ENCODE measurements at places on chromosomes 11 and 22. TPM values are rescaled to one million over a fixed set of nuclear protein-coding genes. Genes with fewer than 3 reads are reported as not detected.

Gene POTEH
- not detected for total RNA-seq

DNA sequence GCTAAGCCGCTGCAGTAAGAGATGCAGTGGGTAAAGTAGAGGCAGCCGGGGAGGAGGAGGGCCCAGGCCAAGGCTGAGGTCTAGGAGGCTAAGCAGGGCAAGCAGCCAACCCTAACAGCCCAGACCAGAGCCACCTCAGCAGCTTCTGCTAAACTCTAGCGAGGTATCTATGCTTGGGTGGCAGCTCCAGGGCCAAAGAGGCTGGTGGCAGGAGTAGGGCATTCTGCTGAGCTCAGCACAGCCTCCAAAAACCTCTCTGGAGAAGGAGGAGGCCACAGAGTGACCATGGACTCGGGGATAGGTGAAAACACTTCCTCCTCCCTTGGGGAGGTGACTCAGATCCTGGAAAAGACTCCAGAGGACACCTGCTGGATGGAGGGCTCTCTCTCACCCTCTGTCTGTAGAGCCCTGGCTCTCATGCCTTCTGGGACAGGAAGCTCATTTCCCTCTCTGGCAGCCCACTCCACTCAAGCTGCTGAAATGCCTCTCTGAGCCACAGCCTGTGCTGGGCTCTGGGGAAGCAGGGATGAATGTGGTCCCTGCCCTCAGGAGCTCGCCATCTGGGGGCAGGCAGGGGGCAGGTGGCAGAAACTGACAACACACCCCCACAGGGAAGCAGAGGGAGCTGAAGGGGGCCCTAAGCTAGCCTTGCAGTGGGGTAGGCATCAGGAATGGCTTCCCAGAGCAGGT, 16.5 kb upstream of the TPBGL start:
- DNase-seq, result no peak

- no peak for DNase-seq
These were observed 8.0 kb downstream of the CCND1 start for GRCh38 chr11:69648679-69649575.

GRCh38 chr22:49093192-49093880, 734.3 kb downstream of the BRD1 start:
- no peak for DNase-seq

DNA sequence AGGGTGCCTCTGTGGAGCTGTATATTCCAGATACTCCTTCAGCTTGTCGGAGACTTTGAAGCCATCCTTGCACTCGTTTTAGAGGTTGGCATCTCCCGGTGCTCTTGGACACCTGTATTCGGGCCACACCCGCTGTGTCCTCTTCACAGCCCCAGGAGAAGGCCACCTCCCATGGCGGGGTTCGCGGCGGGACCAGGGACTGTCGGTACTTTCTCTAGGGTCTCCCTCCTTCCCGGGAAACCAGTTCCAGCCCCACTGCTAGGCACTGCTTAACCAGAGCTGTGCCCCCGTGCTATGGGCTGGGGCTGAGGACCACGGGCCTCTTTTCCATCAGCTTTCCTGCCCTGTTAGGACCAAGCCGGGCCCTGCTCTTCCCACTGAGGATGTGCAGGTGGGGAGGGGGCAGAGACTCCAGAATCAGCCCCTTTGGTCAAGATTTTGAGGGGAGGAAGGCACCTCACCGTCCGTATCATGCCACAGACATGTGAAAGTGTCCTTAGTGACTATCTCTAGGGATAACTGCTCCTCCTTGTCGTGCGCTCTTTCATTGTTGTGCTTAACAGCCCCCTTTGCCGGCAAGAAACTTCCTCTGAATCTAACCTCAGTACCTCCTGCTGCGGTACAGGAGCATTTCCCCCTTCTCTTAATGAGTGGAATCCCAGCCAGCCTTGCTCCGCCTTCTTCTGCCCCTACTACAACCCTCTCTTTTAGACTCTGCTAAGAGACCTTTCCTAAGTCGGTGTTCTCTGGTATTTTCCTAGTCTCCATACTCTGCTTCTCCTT, 1.2 kb upstream of the B3GAT1 start:
- DNase-seq, result no peak

Gene HYLS1
- total RNA-seq, result 6.8 TPM

- DNase-seq, result no peak
These were observed 11.3 kb upstream of the AMPD3 start for GRCh38 chr11:10443721-10444235.

Gene CARD10
- total RNA-seq, result not detected

GRCh38 chr11:108221911-108222573, 396 bp downstream of the NPAT start:
- no peak for DNase-seq

DNA sequence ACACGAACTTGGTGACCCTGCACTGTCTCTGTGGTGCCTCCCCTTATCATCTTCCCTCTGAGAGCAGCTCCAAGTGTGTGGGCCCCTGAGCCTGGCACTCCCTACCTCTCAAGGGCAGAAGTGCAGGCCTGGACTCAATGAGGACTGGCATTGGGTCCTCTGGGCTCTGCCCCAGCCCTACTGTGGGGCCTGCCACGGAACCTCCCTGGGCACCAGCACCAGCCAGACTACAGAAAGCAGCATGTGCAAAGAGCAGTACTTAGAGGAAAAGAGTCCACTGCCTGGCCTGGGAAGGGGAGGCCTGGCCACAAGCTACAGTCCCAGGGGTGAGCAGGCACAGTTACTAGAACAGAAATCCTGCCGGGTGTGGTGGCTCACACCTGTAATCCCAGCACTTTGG, 222.5 kb downstream of the DSCAML1 start:
- DNase-seq, result no peak

DNA sequence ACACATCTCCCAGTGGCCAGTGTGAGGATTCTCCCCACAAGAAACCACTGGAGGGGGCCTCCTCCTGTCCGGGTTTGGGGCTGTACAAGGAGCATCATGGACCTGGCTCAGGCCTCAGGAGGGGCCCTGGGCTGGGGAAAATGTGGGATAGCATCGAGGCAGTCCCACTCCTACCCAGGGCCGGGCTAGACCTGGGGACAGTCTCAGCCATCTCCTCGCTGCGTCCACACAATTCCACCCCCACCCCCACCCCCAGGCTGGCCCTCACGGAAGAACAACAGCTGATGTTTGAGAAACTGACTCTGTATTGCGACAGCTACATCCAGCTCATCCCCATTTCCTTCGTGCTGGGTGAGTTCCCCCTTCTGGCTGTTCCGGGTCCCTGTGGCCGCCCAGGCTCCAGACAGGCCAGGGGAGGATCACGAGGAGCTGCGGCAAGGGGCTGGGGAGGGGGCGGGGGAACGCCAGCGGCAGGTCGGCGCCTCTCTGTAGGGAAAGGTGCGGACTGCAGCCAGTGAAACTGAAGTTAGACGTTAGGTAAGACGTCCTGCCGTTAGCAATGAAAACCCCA, 4.8 kb downstream of the BEST1 start:
- no peak for DNase-seq

- DNase-seq, result no peak
These were observed 155.7 kb downstream of the SNX19 start for GRCh38 chr11:130760515-130761125.

Gene GPR83
- total RNA-seq, result 0.15 TPM

GRCh38 chr11:110184456-110184855, 91.3 kb downstream of the ZC3H12C start:
- DNase-seq, result no peak

Gene USH1C
- not detected for total RNA-seq

Gene NTM
- total RNA-seq, result not detected

Gene DDX25
- total RNA-seq, result not detected

- no peak for DNase-seq
These were observed 96.3 kb upstream of the RAB1B start for GRCh38 chr11:66172146-66172545.

Gene RIMBP3B
- not detected for total RNA-seq

DNA sequence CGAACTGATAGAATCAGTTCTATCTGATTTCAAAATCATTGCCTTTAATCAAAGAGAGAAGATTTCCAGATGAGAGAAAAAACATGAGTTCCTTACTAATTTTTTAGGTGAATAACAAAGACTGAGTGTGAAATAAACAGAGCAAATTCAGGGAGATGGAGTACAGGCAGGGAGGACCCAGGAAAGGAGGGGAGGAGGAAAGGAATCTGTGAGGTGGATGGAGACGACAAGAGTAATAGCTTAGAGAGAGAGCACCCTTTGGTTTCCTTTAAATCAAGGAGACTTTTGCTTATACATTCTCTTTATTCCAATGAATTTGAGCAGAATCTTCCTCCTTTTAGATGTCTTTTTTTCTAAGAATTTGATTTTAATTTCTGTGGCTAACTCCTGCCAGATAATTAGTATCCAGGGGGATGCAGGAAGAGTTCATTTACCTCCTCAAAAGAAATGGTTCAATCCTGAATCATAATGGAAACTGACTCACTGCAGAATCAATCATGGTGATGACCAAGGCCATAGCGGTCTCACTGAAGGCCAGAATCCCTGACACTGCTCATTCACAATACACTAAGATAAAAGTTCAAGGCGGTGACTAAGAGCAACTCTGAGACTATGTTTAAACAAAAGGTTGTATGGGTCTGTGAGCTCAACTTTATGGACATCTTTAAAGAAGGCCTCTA, 234.0 kb upstream of the ZC3H12C start:
- DNase-seq, result no peak

GRCh38 chr11:3134651-3135480, 30.2 kb downstream of the OSBPL5 start:
- no peak for DNase-seq

- peak; percentile 59 for DNase-seq
These were observed 38.4 kb upstream of the EMID1 start for GRCh38 chr22:29167032-29167911.

Gene MB
- total RNA-seq, result 5.7 TPM

GRCh38 chr11:95444309-95445241, 213.6 kb upstream of the SESN3 start:
- DNase-seq, result no peak

DNA sequence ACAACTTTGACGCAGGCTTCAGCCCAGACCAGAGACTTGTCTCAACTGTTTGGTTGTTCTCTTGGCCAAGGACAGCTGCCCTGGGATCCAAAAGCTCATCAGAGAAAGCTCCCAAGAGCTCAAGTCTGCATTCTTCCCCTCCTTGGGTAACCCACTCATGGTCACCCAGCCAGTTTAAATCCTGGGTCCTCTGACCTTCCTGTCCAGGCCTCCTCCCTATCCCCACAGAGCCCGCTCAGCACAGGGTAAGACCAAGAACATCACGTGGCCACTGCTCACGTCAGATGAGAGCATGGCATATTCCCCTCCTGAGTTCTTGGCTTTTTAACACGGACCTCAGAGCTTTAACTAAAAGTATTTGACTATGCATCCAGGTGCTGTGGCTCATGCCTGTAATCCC, 25.8 kb downstream of the TSKU start:
- no peak for DNase-seq

- no peak for DNase-seq
These were observed 5.3 kb upstream of the TNKS1BP1 start for GRCh38 chr11:57330029-57330428.

GRCh38 chr11:82794490-82794889, 60.8 kb upstream of the FAM181B start:
- DNase-seq, result no peak

Gene C11orf91
- total RNA-seq, result not detected

DNA sequence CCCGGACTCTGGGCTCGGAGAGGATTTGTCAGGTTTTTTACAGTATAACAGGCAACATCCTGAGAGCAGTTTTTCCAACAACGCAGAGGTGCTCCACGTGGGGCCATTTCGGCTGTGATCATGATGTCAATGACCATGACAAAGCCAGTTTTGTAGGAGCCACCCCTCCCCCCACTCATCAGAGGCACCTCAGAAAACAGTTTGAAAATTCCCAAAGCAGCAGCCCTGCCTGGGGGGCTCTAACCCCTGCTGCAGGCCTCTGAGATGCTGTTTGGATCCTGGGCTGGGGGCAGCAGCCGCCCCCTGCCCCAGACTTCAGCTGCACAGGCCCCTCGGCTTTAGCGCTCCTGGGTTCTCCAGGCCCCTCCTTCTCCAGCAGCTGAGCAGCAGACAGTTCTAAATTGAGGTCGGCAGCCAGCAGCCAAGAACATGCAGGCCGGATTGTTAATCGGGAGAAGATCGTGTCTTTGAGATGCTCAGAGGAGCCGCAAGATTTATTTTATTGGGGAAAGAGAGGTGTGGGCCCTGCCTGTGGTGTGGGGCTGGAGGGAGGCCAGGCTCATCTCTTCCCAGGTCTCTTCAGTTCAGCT, 19.4 kb downstream of the NFAM1 start:
- DNase-seq, result no peak

Gene CNTF
- total RNA-seq, result 4.1 TPM

DNA sequence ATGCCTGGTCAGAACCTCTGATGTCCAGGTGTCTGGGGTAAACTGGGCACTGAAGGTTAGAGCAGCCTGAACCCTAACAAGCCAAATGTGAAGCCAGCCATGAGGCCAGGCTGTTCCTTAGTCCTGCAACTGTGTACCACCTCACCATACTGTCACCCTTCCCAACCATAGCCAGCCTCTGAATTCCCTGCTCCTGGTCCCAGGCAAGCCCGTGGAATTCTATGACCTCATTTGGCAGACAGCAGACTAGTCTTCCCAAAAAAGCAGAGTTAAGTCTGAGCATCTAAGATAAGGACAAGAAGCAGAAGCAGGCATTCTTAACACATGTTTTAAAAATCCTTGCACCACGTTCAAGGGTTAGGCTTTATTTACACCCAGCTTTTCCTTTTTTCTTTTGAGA, 134.8 kb downstream of the C11orf58 start:
- DNase-seq, result no peak

- no peak for DNase-seq
These were observed 71.6 kb downstream of the EXT2 start for GRCh38 chr11:44167046-44167445.

DNA sequence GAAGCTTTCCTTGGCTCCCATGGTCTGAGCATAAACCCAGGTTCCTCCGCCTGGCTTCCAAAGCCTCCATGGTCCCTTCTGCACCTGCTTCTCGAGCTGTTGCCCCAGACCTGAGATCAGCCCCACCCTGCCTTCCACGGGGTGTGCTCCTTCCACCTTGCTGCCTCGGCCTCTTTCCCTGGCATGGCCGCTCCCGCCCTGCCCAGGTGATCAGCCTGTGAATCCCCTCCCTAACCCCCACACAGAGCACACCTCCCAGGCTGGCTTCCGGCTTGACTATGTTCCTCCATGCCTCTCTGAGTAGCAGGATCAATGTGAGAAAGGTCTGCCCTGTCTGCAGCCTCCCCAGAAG, 2.7 kb upstream of the PPP6R3 start:
- DNase-seq, result no peak

Gene DEFB131B
- not detected for total RNA-seq

GRCh38 chr11:115585361-115586024, 81.3 kb upstream of the CADM1 start:
- DNase-seq, result no peak

Gene NAV2
- total RNA-seq, result 0.12 TPM

GRCh38 chr11:11415901-11416300, 62.9 kb upstream of the CSNK2A3 start:
- no peak for DNase-seq

Gene APOA4
- total RNA-seq, result not detected

GRCh38 chr11:63494975-63495374, 4.0 kb upstream of the PLAAT5 start:
- no peak for DNase-seq

Gene CCDC15
- 3.1 TPM for total RNA-seq

DNA sequence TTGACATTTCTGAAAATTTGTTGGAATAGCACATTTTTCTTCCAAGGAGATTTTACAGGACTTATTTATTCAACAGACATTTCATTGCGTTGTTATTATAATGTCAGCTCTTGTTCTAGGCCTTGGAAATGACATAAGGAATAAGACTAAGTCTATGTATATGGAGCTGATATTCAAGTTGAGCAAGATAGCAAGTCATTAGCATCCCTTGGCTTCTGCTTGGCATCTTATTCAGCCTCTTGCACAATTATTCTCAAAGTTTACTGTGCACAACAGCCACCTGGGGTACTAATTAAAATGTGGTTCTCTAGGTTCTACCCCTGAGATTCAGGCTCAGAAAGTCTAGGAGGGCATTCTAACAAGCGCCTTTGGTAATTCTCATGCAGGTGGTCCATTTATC, 304.8 kb upstream of the DDI1 start:
- no peak for DNase-seq

Data from activated T-helper 1 cell treated with anti-CD3 and anti-CD28 coated beads, Interleukin-12 subunit alpha, Interleukin-12 subunit beta, Interleukin-2, Interleukin-4 antibody, amounts not matched to agents 30 ng/mL and 10 ng/mL and 1 ng/mL, durations not matched to agents 14 hours and 24 hours and 36 hours (primary cell).